ENCODE measurements at places on chromosomes 2 and 18. TPM values are rescaled to one million over a fixed set of nuclear protein-coding genes. Genes with fewer than 3 reads are reported as not detected.

The PRADC1 gene
- total RNA-seq, result 8.8 TPM

- DNase-seq, result no peak
These were observed 10.3 kb downstream of the SAP130 start for GRCh38 chr2:128017561-128017960.

DNA sequence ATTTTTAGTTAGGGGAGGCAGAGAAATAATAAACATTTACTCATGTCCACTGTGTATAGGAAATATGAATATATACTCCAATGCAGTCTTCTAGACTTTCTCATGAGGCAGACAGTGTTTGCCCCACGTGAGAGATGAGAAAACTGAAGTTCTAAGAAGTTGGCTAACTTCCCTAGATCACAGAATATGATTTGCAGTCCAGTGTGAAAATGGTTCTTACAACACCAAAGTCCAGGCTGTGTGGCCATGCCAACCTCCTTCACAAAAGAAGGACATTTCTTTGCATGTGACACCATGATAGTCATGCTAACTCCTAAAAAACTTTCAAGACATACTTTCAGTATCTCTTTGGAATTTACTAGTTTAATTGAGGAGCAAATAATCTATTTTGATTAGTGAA lies 143.7 kb downstream of the IRS1 start:
- DNase-seq, result no peak

GRCh38 chr18:12747530-12748315 lies 44.9 kb downstream of the PSMG2 start:
- no peak for DNase-seq

The CCDC121 gene
- total RNA-seq, result 2.7 TPM

DNA sequence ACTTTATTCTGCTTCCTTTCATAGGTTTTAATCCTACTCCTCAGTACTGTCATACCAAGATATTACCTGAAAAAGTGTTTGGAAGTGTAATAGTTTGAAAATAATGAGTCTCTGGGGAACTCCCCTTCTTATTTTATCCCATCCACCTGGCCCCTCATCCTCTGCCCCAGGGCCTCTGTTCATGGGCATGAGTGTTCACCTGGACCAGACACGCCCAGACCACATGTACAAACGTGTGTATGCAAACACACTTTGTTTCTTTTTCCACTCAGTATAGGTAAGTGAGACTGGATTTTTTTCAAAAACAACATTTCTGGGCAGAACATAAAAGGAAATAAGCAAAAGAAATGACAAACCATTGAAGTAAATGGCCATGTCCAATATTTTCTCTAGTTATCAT lies 62.1 kb upstream of the THSD7B start:
- no peak for DNase-seq

The IKZF2 gene
- total RNA-seq, result 8.8 TPM

GRCh38 chr2:217657252-217657651 lies 345.5 kb downstream of the TNS1 start:
- no peak for DNase-seq

DNA sequence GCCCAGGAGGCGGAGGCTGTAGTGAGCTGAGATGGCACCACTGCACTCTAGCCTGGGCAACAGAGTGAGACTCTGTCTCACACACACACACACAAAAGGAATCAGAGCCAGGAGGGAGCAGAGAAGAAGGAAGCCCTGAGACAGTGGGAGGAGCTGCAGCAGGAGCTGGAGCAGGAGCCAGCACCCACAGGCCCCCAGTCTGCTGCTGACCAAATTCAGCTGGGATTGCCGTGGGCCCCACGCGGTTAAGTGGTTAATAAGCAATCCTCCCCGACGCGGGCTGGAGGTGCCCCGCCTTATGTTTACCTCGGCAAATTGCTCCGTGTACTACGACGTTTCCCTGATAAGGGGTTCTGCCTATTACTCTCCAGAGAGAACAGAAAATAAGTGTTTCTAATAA lies 265.3 kb downstream of the TWIST2 start:
- DNase-seq, result no peak

DNA sequence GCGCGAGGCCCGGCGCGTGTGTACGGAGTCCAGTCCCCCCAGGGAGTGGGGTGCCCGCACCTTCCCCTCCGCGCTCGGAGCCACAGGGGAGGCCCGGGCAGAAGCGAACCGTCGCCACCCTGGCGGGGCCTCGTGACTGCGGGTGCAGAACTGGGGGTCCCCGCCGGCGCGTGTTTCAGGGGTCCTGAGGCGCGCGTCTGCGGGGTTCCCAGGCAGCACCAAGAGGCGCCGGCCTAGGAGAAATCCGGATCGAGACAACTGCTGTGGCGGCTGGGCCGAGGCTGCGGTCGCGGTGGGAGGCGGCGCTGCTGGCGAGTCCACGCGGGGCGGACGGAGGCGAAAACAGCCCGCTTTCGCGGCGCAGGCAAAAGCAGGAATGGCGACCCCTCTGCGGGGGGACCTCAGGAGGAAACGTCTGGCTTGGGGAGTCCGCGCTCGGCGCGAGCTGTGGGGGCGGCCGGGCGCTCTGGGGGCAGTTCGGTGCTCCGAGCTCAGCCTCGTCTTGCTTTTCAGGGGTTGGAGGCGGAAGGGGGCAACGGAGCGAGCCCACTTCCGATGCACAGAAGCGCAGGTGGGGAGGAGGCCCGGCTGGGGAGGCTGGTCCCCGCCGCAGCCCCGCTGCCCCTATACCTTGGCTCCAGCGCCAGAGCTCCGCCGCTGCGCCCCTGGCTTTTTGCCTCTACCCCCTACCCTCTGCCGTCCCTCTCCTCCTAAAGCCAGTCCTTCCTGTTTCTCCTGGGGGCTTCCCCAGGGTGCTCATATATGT lies 81.5 kb upstream of the LDLRAD4 start:
- DNase-seq, result peak; percentile 30

The UGT1A10 gene
- not detected for total RNA-seq

- no peak for DNase-seq
These were observed 135.2 kb upstream of the HAAO start for GRCh38 chr2:42927334-42928160.

The ALLC gene
- not detected for total RNA-seq

DNA sequence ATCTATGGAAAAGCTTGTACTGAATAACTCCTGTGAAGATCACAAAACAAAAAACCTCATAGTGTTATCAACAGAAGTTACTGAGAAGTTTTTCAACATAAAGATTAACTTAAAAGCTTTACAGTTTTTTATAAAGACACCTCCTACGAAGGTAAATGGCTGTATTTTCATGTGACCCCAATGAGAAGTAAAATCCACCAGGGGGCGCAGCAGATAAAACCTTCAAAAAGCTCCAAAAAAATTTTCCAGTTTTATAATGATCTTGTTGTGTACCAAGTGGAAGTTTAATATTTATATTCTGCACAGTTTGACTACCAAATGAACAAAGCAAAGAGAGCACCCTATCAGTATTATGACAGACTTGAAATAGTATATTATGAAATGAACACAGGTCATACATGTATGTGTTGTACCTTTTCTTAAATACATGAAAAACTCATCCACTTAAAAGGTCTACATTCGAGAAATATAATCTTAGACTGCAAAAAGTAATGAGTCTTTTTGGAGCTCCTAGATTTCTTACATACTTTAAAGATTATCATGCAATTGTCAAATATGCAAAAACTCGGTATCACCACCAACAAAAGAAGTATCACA lies 38.5 kb downstream of the PNO1 start:
- peak; percentile 65 for DNase-seq

The TMSB10 gene
- 1,507 TPM for total RNA-seq

DNA sequence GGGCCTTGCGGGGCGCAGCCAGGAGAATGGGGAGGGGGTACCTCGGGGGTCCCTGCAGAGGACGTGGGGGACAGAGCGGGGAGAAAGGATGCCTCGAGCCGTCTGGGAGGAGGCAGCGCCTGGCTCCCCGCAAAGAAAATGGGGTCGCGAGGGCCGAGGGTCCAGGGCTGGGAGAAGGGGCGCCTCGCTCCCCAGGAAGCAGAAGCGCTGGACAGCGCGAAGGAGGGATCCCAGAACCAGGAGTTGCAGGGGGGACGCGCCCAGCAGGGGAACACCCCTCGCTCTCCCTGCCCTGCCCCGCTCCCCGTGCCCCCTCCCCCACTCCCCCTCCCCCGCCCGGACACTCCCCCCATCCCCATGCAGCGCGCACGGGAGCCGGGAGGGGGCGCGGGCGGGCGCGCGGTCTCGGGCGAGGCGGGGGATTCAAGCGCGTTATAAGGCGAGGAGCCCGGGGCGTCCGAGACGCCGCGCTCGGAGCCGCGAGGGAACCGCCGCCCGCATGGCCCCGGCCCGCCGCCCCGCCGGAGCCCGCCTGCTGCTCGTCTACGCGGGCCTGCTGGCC lies at the start of gene ERFE:
Gene ERFE, plus strand, starts transcription at position 462 of the 562 bp plus-strand sequence. Its CDS starts 38 bp downstream, at position 500.
- peak; percentile 16 for DNase-seq

The ERBB4 gene
- not detected for total RNA-seq

DNA sequence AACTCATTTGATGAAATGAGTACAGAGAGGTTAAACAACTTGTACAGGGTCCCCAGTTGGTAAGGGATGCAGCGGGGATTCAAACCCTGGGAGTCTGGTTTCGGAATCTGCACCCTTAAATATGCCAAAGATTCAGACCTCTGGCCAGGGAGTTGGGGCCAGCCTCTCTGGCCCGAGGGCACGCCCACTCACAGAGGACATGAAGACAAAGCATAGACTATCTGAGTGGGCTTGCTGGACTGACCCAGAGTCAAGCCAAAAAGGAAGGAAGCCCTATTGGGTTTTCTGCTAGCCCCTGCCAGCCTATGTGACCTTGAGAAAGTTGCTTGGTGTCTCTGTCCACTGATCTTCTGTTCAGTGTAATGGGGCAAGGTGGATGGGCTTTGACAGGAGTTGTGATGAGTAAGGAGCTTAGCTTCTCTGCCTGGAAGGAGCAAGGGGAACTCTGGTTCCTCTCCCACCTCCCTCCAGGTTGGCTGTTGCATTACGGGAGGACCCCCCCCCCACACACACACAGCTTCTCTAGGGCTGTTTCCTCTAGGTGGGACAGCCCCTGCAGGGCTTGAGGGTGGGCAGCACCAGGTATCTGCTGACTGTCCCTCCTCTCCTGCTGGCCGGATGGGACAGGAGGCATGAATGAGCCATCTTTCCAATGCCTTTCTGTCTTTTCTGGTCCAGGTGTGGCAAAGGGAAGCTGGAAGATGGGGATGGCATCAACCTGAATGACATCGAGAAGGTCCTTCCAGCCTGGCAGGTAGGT lies 131.3 kb downstream of the CTIF start:
- no peak for DNase-seq

The C2orf80 gene
- total RNA-seq, result not detected

GRCh38 chr2:69177785-69178636 lies 165.0 kb downstream of the ANTXR1 start:
- DNase-seq, result no peak

DNA sequence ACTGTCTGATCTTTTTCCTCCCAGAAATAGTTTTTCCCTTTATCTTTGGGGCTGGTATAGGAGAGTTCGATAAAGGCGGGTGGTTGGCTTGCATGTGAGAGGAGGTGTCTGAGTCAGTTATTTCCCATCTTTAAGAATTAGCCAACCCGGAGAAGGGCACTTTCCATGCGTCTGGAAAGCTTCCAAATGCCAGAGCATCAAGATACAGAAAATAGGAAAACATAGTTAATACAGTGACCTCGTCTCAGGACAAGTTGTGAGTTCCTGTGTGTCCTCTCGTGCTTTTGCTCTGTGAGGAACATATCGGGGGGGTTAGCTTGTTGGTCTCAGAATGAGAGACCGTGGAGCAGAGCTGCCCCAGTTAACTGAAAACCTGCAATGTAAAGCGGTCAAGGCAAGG lies 18.7 kb upstream of the PUM2 start:
- DNase-seq, result no peak

The CD8B gene
- 2.4 TPM for total RNA-seq

The PRSS56 gene
- not detected for total RNA-seq

Measured in naive thymus-derived CD4-positive, alpha-beta T cell (primary cell).